CD4-positive, alpha-beta T cell treated with Interferon alpha-2 for 1 hour (primary cell): ENCODE measurements at places on chromosomes 4 and X.

- DNase-seq = no peak
Observed at GRCh38 chr4:107376293-107376692, 340.2 kb upstream of the DKK2 start.

GRCh38 chr4:187059895-187060294, 336.2 kb upstream of the FAT1 start:
- no peak for DNase-seq

GRCh38 chr4:112813790-112814189, 176.8 kb downstream of the LARP7 start:
- no peak for DNase-seq

DNA sequence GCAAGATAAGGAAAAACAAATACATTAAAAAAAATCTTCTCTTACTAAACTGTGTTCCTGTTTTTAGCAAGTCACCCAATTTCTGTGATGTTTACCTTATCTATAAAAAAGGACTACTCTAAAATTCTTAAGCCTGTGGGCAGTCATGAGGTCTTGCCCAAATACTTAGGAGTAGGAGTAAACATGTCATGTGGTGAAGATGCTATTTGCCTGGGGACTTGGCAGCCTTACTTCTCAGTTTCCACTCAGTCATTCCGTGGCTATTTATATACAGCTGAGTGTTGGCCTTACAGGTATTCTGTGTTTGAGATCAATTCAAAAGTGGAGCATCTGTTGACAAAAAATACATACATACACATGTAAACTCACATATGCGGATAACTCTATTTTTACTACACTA, 89.9 kb upstream of the TLR2 start:
- DNase-seq = no peak

- no peak for DNase-seq
Observed at GRCh38 chr4:74159143-74159709, 1.3 kb downstream of the MTHFD2L start.

- no peak for DNase-seq
Observed at GRCh38 chrX:17369309-17369708, 5.7 kb upstream of the NHS start.

DNA sequence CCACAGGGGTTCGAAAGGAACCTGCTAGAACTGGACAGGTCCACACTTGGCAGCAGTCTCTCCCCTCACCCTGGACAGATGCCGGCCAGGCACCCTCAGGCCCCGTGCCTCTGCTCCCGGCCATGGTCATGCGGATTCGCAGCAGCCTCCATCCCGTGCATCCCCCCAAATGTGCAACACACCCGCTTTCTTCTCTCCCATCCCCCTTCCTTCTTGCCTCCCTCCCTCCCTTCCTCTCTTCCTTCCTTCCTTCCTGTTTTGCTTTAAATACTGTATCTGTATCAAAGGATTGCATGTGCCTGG, 35.0 kb upstream of the HMX1 start:
- DNase-seq = no peak

- DNase-seq = no peak
Observed at GRCh38 chr4:73335679-73336078, 68.4 kb upstream of the ALB start.

DNA sequence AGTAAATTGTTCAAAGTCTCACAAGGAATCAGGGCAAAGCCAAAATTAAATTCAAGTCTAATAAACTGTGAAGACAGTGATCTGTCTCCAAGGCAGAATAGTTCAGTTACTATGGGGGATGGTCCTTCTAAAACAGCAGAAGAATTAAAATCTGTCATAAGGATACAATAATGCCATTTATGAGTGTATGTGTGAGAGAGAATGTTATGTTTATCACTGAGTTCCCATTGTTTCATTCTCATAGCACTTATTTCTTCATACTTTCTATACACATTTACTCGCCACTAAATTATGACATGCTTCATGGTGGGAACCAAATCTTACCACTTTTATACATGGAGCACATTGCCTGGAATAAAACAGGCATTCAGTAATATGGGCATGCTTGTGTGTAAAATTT, 102.5 kb downstream of the AMMECR1 start:
- DNase-seq = no peak

DNA sequence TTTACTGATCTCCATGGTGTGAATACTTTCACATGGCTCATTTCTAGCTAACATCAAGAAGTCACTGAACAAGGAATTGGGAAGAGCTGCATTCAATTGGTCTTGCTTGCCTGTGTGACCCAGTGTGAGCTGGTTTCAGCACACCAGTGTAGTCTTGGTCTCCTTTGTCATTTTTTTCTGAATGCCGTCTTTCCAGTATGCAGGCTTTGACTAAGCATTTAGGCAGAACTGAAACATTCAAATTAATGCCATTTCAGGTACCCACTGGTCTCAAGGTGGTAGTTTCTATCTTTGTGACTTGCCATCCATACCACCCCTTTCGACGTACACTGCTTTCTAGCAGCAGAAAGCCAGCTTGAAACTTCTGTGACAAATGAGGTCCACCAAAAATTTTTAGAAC, 550.5 kb upstream of the BOD1L1 start:
- no peak for DNase-seq

DNA sequence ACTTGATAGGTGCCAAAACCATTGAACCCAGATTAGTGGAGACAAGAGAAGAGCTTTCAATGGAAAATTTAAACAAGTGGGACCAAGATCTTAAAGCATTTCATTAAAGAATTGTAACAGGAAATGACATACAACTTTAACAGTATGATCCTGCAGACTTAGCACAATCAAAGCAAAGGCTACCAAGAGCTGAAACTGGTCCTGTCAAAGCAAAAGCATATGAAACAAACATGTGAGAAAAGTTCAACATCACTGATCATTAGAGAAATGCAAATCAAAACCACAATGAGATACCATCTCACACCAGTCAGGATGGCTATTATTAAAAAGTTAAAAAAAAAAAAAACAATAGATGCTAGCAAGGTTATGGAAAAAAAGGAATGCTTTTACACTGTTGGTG, 425.6 kb downstream of the IL1RAPL1 start:
- no peak for DNase-seq

GRCh38 chr4:7775396-7775795, 164.3 kb downstream of the AFAP1 start:
- DNase-seq = no peak

DNA sequence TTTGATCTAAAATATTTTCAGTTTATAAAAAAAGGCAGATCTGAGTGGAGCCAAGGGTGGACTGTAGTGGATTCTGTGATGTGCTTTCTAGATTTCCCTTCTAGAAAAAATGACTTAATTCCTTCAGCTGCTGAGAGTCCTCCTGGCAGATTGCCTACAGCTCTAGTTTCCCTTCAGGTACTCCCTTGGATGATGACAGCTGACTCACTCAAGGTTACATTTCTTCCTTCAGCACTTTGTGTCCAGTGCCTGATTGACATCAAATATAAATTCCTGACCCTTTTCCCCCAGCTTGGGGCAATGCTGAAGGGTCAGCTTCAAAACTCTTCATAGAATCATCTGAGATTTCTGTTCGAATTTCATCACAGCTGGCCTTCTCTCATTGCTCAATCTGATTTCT, 161.7 kb downstream of the EMCN start:
- no peak for DNase-seq

DNA sequence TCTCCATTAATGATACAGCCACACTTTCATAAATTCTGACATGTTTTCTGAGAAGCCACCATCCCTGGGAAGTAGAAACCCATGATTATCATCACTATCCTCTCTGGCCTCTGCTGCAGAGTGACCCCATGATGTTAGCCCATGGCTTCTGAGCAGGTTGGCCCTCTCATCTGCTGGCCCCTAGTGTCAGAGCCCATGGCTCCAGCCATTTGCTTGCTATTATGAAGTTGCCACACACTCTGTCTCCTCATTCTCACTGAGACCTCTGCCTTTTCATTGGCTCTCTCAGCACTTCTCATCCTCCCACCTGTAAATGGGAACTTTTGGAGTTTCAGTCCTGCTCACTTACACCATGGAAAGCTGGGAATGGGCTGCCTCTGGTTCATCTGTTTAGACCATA, 192.7 kb downstream of the GASK1B start:
- DNase-seq = no peak

- DNase-seq = no peak
Observed at GRCh38 chr4:126742885-126743284, 889.9 kb upstream of the INTU start.

DNA sequence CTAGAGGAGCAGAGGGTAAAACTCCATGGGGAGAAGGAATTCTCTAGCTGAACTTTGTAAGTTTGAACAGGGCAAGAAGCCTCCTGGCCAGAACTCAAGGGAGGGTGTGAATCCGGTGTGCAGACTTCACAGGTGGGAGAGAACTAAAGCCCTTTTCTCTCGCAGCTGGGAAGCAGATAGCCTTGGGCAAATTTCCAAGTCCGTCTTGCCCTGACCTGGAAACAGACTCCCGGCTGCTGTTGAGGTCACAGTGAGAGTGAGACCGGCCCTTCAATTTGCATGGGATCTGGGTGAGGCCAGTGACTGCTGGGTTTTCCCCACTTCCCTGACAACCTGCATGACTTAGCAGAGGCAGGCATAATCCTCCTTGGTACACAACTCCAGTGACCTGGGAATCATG, 94.5 kb upstream of the ZNF827 start:
- no peak for DNase-seq

GRCh38 chrX:20221902-20222301, 44.8 kb downstream of the RPS6KA3 start:
- DNase-seq = no peak

GRCh38 chrX:16997313-16997712, 50.9 kb downstream of the REPS2 start:
- DNase-seq = no peak

DNA sequence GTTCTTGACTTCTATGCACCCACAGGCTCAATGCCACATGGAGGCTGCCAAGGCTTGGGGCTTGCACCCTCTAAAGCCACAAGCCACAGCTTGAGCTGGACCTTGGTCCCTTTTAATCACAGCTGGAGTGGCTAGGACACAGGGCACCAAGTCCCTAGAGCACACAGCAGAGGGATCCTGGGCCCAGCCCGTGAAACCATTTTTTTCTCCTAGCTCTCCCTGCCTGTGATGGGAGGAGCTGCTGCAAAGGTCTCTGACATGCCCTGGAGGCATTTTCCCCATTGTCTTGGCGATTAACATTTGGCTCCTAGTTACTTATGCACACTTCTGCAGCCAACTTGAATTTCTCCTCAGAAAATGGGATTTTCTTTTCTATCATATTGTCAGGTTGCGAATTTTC, 410.9 kb downstream of the GRID2 start:
- DNase-seq = no peak

- DNase-seq = no peak
Observed at GRCh38 chrX:16469870-16470269, 180.1 kb upstream of the S100G start.

GRCh38 chr4:14269824-14270223, 642.3 kb upstream of the BOD1L1 start:
- peak; percentile 3 for DNase-seq

- DNase-seq = no peak
Observed at GRCh38 chr4:21738821-21739220, 209.8 kb downstream of the KCNIP4 start.

GRCh38 chr4:25955705-25956104, 41.7 kb downstream of the SMIM20 start:
- no peak for DNase-seq

- DNase-seq = no peak
Observed at GRCh38 chr4:106104276-106104675, 209.0 kb downstream of the NPNT start.

DNA sequence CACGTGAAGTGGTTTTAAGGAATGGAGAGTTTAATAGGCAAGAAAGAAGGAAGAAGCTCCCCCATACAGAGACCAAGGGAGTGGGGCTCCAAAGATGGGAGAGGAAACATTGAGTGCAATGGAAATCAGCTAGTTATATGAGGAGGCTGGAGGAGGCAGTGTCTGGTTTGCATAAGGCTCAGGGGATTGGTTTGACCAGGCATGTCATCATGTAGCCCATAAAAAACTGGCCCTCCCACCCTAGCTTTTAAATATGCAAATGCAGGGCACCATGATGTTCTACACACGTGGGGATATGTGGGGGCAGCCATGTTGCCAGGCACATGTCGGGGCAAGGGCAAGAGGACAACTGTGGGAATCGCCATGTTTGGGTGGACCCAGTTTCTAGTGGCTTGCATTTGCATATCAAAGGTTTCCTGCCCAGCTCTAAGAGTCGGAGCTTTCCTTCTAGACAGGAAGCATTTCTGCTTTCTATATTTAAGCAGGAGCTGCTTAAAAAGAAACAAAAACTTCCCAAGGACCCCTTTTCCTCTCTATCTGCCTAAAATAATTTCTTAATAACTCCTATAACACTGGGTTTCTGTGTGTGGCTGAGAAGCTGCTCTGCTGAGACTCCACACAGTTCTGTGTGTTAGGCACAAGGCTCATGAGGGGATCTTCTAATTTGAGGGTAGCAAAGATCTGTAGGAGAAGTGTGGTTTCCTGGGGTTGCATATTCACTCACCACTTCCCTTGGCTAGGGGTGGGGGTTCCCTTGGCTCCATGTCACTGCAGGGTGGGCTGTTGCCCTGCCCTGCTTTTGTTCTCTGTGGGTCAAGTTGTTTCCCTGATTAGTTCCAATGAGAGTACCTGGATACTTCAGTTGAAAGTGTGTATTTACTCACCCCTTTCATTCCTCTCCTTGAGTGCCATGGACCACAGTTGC, 113.5 kb downstream of the VSIG4 start:
- peak; percentile 63 for DNase-seq

GRCh38 chr4:145101091-145101490, 3.0 kb downstream of the ABCE1 start:
- no peak for DNase-seq

DNA sequence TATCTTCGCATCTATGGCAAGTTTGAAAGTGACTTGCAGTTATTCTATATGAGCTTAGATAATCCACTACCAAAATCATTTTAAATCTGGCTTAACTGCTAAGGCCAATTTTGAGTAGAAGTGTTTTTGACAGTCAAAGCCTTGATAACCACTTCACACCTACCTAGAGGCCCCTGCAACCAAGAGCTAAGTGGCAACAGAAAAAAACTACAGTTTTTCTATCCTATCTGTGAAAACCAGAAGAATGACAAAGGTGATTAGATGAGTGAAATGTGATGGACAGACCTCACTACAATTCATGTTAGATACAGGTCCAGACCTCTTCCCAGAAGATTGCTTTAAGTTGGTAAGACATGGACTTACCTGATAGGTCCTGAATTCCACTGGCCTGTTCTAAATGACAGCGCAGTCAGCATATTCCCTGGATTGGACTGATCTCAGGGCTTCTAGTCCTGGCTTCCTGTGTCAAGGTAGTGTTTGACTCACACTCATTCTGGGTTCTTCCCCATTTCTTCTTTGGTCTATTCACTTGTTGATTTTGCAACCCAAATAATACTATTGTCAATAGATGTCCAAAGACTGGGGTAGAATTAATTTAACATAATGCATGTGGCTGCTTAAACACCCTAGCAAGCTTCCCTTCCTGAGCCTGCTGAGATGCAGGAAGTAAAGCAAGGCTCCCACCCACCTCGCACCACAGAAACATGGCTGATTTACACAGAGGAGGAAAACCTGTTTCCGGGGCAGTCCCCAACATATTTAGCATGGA, 65.1 kb downstream of the PPP3CA start:
- DNase-seq = peak; percentile 30

DNA sequence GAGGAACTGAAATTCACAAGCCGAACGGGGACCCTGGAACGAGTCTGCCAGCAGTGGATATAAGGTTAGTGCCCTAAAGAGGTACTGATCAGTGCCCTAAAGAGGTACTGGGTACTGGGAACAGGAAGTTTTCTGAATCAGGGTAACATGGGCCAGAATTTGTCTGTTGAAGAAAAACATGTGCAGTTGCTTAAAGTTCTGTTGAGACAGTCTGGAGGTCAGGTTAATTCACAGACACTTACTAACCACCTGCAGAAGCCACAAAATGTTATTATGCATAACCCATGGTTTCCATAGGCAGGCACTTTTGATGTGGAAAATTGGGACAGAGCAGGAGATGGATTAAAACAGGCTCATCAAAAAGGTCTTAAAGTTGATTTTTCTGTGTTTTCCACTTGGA, 17.9 kb downstream of the SPIN2B start:
- DNase-seq = no peak
